ENCODE measurements at places on chromosomes 7 and 10.

DNA sequence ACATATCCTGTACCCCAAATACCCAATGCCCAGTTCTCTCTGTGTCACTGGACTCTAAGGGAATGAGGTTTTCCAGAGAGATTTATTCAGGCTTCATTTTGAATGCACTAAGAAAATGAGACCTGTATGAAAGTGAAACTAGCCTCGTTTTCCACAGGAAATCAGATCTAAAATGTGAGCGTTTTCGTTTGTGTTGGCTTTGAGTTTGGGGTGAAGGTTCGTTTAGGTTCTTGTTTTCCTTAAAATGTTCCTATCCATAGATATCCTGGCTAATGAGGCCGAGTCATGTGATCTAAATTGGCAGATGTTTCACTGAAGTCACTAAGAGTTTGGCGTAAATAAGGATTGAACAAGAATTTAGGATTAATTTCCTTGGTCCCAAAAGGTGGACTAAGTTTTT, 90.9 kb upstream of the BMPER start:
- no peak for DNase-seq

DNA sequence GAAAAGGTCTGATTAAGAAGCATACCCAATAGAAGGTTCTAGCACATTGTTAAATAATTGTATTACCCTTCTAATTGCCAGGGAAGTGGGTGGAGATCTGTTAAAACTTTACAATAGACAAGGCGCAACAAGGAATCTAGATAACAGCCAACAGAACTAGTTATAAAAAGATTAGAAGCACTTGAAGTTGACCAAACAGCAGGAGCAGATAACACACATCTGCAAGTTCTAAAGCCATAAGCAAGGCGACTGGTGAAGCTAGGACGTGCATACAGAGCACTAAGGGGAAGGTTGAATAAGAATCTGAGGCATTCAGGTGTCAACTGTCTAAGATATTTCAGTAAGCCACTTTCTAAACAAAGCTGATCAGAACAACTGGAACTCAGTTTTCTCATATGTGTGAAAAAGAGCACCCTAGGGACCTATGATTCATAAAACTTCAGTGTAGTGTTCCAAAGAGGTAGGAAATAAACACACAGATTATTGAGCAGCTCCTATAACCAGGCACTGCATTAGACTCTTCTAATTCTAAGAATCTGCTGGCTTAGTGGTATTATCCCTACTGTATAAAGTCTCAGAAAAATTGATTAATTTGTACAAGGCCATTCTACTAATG, 111.2 kb downstream of the SAMD9 start:
- no peak for DNase-seq

DNA sequence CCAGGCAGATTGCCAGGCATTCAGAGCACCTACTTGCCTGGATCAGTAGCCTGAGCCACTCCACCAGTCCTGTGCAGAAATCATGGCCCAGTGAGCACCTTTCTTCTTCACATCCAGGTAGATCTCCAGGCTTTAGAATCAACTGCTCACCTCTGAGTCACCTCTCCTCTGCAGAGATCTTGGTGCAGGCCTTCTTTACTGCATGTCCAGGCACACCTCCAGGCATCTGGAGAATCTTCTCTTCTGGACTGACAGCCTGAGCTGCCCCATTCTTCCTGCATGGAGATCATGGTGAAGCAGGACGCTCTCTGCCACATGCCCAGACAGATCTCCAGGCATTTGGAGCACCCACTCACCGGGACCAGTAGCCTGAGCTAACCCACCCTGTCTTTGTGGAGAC, 894.5 kb upstream of the MBL2 start:
- DNase-seq, result no peak

DNA sequence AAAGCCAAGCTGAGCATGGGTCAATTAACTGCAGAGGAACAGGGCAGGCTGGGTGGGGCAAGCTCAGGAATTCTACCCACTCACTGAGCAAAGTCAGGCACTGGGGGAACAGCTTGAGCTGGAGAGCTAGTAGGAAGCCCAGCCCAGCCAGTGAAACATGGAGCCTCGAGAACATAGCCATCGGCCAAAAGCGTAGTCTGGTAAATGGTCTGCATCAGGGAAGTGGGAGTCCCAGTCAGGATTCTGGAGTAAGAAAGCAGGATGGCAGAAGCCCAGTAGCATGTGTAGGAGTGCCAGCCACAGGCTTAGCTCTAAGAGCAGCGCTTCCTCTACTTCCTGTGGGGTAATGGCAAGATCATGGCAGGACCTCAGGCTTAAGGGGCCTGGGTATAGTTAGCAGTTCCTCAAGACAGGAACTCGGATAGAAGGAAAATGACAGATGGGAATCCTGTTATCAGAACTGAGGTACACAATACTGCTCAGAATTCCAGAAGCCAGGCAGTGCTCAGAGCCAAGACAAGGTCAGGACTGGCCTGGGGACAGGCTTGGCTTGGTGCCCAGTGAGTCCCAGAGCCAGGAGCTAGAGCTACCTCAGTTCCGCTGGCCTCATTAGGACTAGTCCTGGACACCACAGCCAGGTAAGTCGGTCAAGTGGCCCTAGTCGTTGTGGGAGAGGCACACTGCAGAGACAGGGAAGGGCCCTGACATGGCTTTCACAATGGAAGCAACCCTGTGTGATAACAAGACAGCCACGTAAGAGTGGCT, 65.4 kb upstream of the MXI1 start:
- DNase-seq, result no peak

DNA sequence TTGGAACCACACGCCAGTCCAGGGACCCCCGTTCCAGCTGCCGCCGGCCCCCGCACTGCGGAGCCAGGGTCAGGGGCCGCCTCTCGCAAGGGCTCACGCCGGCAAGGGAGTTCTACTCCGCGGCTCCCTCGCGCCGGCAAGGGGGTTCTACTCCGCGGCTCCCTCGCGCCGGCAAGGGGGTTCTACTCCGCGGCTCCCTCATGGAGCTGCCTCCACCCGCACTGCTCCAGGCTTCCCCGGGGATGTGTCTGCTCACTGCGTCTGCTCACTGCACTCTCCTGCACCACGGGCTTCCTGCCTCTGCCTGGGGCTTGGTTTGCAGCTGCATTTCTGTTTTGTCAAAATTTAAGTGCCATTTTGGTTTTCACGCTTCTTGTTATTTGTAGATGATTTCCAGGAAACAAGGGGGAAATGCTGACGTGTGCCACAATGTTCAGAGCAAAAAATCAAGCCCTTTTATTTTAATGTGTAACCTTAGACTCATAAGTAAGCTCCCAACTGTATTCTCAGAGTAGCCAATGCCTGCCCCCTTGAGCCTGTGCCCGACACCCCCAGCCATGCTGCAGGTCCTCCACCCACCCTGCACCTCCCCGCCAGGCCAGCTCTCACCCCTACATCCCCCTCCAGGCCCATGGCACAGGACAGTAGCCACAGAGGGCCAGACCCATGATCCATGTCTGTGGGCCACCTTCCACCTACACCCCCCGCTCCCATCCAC, 246.2 kb downstream of the MAD1L1 start:
- DNase-seq, result no peak

All from NCI-H1930 (cell line).